Amygdala (tissue), 56 donors: ENCODE measurements at places on chromosomes 1 and 21.

GRCh38 chr1:93620841-93621210, 60.8 kb downstream of the BCAR3 start:
- no peak for DNase-seq

DNA sequence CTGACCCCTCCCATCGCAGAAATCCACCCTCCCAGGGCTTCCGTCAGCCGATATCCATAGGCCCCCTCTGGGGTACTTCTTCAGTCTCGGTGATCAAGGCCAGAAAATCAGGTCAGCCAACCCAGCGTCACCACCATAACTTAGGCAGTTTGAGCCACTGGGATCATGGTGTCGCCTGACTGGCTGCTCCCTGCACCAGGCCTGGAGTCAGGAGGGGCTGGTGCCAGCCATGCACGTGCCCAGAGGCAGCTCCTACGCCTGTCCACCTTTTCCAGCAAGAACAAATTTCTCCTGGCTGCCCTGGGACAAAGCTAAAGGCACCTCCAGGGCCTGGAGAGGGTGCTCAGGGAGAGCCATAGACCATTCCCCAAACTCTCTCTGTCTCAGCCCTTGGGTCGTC, 4.8 kb upstream of the CTRC start:
- no peak for DNase-seq

- DNase-seq = no peak
Observed at GRCh38 chr1:118159569-118159968, 25.5 kb downstream of the SPAG17 start.

- no peak for DNase-seq
Observed at GRCh38 chr1:47211796-47212269, 20.2 kb downstream of the TAL1 start.

- DNase-seq = no peak
Observed at GRCh38 chr1:40187399-40187798, 26.2 kb downstream of the RLF start.

DNA sequence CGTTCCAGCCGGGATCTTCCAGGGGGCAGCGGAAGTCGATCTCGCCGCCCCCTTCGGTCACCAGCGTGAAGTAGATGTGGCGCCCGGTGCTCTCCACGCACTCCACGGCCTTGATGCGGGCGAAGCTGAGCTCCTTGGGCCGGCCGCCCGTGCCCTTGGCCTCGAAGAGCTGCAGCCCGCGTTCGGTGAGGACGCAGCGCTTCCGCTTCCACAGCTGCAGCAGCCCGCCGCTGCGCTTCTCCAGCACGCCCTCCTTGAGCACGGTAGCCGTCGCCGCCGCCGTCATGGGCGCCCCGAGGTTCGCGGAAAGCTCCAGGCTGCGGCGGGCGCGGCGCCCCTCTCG, 516 bp downstream of the PHLDA3 start:
- no peak for DNase-seq

- no peak for DNase-seq
Observed at GRCh38 chr1:26700711-26701110, 4.9 kb downstream of the ARID1A start.

DNA sequence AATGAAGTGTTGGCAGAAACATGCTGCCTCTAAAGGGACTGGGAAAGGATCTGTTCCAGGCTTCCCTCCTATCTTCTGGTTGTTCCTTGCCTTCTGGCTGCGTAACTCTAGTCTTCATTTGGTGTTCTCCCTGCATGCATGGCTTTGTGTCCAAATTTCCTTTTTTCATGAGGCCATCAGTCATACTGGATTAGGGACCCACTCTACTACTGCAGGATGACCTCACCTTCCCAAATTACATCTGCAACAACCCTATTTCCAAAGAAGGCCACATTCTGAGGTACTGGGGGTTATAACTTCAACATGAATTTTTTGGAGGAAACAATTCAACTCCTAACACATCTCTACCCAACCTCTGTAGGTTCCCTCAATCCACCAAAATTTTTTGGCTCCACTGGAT, 26.3 kb downstream of the MR1 start:
- DNase-seq = no peak

GRCh38 chr1:67715819-67716218, 30.8 kb downstream of the GADD45A start:
- no peak for DNase-seq

DNA sequence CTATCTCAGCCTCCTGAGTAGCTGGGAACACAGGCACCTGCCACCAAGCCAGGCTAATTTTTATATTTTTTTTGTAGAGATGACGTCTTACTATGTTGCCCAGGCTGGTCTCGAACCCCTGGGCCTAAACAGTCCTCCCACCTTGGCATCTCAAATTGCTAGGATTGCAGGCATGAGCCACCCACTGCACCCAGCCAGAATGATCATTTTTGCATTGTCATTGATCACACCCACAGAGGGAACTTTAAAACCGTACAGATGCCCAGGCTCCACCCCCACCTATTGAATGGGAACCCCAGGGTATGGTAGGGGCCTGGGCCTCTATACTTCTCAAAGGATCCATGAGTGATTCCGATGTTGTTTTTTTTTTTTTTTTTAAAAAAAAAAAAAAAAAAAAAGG, 36.7 kb downstream of the ETNK2 start:
- DNase-seq = no peak

GRCh38 chr1:72568113-72568512, 285.8 kb upstream of the NEGR1 start:
- no peak for DNase-seq

- no peak for DNase-seq
Observed at GRCh38 chr1:193338194-193338593, 151.8 kb upstream of the B3GALT2 start.

DNA sequence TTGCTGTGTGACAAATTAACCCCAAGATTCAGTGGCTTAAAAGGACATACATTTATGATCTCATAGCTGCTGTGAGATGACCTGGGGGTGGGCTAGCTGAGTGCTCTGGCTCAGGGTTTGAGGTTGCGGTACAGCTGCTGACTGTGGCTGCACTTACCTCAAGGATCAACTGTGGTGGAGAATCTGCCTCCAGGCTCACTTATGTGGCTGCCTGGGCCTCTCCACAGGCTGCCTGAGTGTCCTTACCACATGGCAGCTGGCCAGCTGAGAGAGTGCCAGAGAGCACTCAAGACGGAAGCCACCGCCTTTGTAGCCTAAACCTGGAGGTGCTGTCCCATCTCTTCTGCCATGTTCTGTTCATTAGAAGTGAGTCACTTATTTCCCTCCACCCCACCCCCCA, 5.7 kb downstream of the LRRC71 start:
- no peak for DNase-seq

- DNase-seq = no peak
Observed at GRCh38 chr1:111561328-111561727, 57.9 kb upstream of the ADORA3 start.

GRCh38 chr1:201008666-201009360, 14.7 kb downstream of the KIF21B start:
- no peak for DNase-seq

GRCh38 chr1:82565146-82565545, 764.4 kb downstream of the ADGRL2 start:
- no peak for DNase-seq

DNA sequence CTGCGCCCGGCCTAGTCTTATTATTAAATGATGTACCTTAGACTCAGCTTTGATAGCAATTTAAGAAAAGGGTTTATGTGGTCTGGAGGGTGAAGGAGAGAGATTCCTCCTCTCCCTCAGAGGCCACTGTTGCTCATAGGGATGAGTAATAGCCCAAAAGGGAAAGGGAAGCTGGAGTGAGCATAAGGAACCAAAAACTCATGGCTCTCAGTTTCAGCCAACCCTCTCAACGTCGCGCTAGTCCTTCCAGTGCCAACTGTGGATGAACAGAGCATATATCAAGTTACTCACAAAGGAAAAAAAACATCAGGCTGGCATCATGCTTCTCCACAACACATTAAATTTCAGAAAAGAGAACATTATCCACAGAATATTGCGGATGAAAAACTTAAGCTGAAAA, 8.3 kb upstream of the GPR89B start:
- DNase-seq = no peak

GRCh38 chr1:246169019-246169418, 338.1 kb downstream of the SMYD3 start:
- DNase-seq = no peak

DNA sequence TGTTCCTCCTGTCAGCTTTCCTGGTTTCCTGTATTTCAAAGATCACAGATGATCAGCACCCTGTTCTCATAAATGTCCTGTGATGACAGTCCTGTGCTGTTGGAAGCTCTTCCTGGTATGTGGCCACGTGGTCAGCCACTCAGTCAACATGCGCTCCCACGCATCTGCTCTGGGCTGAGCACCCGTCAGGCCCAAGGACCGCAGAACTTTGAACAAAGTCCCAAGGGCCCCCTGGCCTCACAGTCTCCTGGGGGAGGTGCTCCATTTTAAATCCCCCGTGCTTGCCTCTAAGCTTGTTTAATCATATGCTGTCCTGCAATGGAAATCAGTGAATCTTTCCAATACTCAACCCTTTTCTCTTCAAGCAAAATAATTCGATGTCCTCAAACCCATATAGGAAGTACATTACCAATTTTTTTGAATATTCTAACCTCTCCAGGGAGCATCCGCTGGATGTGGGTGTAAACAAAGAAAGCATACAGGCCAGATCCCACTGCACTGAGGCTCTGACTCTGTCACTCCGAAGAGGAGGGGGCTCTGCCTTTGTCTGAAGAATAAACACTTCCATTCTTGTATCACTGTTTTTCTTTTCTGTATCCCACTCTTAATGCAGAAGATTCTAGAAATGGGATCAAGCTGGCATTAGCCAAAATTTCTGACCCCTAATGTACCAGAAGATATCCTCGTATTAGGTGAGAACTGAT, 250.3 kb downstream of the SDCCAG8 start:
- DNase-seq = no peak

DNA sequence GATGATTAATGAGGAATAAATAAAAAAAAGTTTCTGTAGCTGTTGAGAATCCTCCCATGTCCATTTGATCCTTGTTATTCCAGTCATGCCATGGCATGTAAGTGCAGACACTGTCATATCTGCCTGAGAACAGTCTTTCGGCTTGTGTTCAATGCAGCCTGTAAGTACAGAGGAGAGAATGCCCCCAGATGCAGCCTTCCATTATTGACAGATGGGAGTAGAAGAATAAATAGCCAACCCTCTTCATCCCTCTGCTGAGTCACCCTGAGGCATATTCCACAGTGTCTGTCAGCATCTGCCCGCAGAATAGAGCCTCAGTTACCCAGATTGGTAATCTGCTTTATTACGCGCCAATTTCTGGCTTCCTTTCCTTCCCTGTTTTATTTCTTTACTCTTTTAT, 139.4 kb downstream of the LRRC7 start:
- DNase-seq = no peak

DNA sequence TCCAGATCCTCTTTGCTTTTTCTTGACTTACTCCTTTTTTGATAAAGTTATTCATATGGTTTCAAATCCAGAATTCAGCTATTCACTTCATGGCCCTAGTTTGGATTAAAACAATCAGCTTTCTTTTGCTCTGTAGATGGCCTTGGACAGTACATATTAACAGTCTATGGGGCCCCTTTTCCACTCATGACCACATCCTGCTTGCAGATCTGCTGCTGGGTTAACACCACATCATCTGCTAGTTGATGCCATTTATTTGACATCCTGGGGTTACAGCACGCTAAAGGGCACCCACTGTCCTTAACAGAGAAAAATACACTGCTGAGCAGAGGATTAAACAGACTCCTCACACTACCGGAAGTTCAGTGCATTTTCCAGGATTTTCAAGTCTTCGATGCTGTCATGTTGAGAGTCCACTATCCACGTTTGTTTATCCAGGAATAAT, 941 bp upstream of the IFI16 start:
- DNase-seq = no peak

DNA sequence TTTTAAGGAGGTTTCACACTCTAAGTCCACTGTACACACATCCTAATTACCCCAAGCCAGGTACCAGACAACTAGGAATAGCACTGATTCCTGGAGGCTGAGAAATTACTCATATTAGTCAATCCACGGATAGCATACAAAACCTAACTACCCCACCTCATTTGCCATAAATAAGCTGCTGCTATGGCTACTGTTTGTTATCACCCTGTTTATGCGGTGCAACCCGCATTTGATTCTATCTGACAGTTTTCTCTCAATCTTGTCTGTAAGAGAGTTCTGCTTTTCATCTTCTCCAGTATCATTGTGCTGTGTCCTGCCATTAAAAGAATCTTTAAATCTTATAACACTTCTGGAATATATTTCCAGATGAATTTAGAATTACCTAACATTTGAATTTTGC, 1496.5 kb downstream of the PLA2G4A start:
- no peak for DNase-seq

GRCh38 chr1:24384251-24385090, 29.1 kb downstream of the STPG1 start:
- DNase-seq = no peak

DNA sequence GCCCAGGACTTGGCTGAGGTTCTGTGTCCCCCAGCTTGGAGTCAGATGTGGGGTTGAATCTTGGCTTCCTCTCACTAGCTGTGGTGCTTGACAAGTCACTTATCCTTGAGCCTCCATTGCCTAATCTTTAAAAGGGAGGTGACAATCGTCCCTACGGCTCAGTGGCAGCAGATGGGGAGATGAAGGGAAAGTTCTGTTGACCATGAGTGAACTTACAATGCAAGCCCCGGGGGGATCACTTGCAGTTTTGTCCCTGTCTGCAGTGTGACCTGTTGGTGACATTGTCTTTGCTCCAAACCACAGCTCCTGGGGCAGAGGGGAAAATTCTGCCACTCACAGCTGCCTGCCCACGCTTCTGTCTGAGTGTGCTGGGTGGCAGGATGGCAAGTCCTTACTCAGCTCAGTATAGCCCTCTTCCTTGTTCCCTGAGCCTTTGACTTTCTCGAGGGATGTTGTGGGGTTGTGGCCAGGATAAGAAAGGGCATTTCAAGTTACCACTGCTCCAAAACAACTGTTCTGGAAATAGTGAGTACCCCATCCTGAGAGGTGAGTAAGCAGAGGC, 1.7 kb downstream of the PCSK9 start:
- DNase-seq = no peak

DNA sequence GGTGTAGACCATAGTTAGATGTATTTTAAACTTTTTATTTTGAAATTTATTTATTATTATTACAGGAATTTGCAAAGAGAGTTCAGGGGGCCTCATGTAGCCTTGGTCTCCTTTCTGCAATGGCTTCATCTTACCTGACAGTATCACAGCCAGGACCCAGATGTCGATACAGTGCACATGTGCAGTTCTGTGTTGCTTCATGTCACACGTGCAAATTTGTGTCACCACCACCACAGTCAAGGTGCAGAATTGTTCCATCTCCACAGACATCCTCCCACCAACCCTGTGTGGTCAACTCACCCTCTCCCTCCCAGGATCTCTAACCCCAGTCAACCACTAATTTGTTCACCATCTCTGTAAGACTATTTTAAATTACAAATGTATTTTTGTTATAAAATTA, 184.5 kb downstream of the CAMTA1 start:
- no peak for DNase-seq

- no peak for DNase-seq
Observed at GRCh38 chr1:91774520-91775203, 111.3 kb downstream of the TGFBR3 start.
